Pulmonary artery endothelial cell (primary cell): ENCODE measurements at places on chromosomes 7 and 10.

GRCh38 chr10:117502421-117503243 is 39.9 kb upstream of the EMX2 start:
- no peak for DNase-seq

DNA sequence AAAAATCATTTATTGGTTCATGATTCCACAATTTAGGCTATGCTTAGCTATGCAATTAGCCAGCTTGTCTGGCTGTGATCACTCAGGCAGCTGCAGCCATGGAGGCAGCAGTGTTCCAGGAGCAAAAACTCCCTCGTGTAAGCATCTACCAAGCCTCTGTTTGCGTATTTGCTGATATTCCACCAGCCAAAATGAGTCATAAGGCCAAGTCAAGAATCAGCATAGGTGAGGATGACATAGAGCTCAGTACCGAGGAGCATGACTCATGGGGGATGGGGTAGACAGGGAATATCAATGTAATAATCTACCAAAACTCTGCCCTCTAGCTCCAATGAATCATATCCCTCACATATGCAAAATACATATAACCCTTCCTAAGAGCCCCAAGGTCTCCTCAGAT is 63.3 kb downstream of the IMMP2L start:
- DNase-seq, result no peak

- DNase-seq, result no peak
Measured at GRCh38 chr7:63899691-63900393, 98.8 kb upstream of the ZNF722 start.

- DNase-seq, result no peak
Measured at GRCh38 chr10:34858003-34858402, 42.9 kb upstream of the PARD3 start.

DNA sequence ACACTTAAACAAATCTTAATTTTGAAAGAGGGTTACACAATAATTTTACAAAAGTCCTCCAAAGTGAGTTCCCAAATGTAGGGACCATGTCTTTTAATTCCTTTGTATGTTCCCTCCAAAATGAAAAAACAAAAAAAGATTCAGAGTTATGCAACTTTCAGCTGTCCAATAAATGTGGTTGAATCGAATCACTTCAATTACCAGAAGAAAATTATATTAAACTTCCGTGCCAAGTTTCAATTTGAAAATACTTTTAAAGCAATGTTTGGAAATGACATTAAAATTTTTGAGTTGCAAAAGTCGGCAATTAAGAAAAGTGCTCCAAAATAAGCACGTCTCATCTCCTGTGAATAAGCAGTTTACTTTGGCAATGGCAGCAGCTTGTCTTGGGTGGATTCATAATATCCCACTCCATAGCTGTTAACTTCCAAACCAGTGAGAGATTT is 60.3 kb upstream of the C1GALT1 start:
- DNase-seq, result no peak

- no peak for DNase-seq
Measured at GRCh38 chr10:127734753-127735152, 2.2 kb upstream of the FOXI2 start.

DNA sequence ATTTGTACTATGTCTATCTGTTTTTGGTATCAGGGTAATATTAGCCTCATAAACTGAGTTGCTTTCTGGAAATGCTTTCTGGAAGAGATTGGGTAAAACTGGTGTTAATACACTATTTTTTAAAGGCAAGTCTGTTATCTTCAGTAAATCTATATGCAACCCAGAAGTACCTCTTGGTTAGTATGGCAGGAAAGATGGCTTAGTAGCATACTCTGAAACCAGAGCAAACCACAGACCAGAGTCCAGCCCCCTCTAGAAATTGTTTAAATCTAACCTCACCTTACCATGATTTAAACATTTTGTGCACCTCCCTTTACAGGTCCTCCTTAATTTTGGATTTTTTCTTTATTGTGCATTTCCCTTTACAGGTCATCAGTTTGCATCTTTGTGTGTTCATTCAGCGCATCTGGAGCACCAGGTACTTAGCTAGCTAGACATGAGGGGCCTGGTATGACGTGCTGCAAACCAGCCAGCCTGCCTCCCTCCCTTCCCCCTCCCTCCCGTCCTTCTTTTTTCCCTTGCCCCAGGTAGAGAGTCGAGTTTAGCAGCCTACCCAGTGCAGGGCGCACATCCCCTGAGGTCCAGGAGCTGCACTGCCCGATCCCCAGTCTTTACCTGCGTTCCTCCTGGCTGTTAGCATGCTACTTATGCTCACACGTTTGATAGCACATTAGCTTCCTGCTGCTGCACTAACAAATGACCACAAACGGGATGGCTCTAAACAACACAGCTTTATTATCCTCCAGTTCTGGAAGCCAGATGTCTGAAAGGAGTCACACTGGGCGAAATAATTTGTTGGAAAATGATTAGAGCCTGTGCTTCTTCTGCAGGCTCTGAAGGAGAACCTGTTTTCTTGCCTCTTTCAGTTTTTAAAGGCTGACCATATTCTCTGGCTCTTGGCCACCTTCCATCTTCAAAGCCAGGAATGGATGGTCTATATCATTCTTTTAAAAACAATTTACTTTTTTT is 299.9 kb upstream of the HABP2 start:
- no peak for DNase-seq

DNA sequence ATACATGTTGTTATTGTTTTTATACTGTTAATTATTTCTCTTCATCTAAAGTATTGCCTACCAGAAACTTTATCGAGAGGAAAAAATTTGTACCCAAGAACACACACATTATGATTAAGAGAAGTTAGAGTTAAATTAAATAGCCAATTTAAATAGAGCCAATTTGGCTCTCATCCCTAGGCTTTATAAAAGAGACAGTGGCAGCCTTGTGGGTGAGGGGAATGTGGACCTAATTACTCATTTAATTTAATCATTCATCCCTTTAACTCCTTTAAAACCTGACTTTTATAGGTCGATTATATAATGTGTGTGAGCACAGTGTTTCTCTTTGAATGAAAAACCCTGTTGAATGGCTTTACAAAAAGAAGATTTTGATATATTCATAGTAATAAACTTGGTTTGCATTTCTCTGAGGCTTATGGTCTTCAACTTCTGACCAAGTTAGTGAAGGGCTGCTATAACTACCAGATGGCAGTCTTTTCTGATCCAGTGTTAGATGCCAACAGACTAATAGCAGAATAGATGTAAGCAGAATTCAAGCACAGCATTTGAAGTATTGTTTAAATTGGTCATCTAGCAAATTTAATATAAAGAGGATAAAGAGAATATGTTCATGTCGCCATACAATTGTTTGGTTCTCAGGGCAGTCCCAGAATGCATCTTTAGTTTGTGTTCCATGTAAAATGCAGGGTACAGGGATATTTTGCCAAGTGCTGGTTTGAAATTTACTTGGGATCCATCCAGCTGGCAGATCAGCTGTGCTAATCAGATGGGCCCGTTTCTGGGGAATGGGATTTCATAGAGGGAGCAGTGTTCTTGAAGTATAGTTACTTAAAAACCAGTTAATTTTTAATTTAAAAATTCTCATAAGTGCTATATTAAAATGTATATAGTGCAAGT is 25.3 kb downstream of the ADD3 start:
- DNase-seq, result no peak

- DNase-seq, result peak; percentile 40
Measured at GRCh38 chr7:101815826-101816594, 1.4 kb upstream of the CUX1 start.

- DNase-seq, result peak; percentile 52
Measured at GRCh38 chr10:14801723-14802122, 27.0 kb upstream of the FAM107B start.

DNA sequence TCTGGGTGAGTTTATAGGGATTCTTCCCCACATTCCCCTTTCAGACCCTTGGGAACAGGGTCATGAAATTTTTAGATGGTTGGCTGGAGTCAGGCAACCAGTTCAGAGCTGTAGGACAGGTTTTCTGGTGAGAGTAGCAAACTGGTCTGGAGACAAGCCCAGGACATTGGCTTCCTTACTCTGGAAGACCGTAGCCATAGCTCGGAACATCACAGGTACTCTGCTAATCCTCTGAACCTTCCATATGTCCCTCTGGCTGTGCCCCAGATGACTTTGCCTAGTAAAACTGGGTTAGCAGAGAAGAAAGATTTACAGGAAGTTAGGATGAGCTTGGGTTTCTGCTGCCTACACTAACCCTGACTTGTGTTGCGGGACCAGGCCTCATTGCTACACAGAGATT is 104.5 kb upstream of the MKLN1 start:
- no peak for DNase-seq

DNA sequence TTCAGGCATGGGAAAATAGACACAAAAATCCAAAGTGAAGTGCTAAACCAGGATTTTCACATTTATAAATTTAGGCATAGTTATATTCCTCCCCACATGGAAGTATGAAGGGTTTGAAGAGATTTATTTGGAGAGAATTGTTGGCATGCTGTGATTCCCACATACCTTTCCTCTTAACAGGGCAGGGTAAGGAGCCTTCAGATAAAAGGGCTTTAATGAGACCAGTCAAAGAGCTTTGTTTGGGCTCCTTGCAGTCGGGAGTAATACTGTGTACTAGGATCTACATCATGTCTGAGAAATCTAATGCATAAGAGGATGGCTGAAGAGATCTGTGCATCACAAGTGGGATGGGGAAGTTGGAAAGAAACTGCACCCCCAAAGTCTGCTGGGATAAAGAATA is 140.8 kb upstream of the PTN start:
- no peak for DNase-seq

DNA sequence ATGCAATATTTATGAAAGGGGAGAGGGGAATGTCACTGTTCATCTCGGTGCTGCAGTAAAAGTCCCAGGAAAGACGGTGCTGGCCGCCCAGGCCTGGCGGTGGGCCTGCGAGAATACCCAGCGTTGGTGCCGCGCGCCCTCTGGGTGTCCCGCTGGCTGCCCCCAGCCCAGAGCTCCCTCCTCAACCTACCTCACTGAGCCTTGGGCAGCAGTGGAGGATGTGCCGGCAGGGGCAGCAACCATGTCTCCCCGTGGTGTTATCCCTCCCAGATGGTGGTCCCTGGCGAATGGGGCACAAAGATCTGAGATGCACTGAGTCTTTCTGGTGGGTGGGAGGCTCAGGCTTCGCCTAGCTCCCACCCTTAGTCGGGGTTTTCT is 9.5 kb upstream of the TLX1 start:
- no peak for DNase-seq

- no peak for DNase-seq
Measured at GRCh38 chr10:51312817-51313216, 238.5 kb downstream of the PRKG1 start.

GRCh38 chr7:98066934-98067507 is 39.6 kb upstream of the LMTK2 start:
- no peak for DNase-seq

GRCh38 chr7:129561677-129562359 is 49.7 kb upstream of the NRF1 start:
- DNase-seq, result no peak

GRCh38 chr7:24038993-24039392 is 245.0 kb upstream of the NPY start:
- DNase-seq, result no peak

- DNase-seq, result no peak
Measured at GRCh38 chr10:98323221-98324164, 55.5 kb upstream of the LOXL4 start.

GRCh38 chr10:74922921-74923320 is 96.5 kb downstream of the KAT6B start:
- DNase-seq, result no peak

DNA sequence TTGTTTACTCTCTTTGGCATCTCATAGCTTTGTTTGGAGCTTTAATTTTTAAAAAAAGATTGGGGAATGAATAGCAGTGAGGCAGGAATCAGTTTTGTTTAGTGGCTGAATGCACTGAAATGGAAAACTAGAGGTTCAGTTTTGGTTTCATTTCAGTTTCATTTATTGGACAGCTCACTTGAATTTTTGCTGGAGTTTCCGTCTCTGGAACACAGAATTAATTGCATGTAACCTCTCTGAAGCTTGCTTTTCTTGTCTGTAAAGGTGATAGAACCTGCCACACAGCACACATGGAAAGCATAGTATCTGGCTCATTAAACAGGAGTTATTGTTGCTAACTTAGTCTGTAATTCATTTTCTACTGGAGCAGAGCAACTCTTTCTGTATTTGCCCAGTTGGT is 7.1 kb downstream of the GRM8 start:
- no peak for DNase-seq

- DNase-seq, result peak; percentile 45
Measured at GRCh38 chr10:15461353-15462108, 90.4 kb upstream of the FAM171A1 start.

GRCh38 chr7:92769394-92769699 is 67.0 kb downstream of the CDK6 start:
- no peak for DNase-seq

- DNase-seq, result no peak
Measured at GRCh38 chr7:149295481-149295850, 33.5 kb downstream of the ZNF783 start.

GRCh38 chr10:11861341-11861740 is 38.2 kb downstream of the PROSER2 start:
- DNase-seq, result no peak

GRCh38 chr10:60098677-60099601 is 192.6 kb upstream of the CCDC6 start:
- DNase-seq, result no peak

- DNase-seq, result no peak
Measured at GRCh38 chr10:62005687-62006086, 104.2 kb downstream of the ARID5B start.

GRCh38 chr10:59456199-59456598 is 93.8 kb upstream of the FAM13C start:
- no peak for DNase-seq

DNA sequence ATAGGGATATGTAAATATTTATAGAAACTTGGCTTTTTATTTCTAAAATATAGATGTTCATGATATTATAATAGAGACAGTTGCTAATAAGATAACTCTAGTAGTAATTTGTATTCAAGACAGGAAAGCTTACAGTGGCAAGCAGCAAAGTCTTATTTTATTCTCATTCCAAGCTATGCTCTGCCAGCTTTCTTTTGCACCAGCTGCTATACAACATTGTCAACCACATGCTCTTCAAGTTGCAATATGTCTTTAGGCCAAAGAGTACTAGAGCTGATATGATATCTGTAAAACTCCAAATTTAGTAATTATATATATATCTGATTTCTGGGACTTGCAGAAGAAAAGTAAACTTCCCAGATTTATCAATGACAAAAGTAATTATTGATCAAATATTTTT is 350.1 kb downstream of the HGF start:
- no peak for DNase-seq

DNA sequence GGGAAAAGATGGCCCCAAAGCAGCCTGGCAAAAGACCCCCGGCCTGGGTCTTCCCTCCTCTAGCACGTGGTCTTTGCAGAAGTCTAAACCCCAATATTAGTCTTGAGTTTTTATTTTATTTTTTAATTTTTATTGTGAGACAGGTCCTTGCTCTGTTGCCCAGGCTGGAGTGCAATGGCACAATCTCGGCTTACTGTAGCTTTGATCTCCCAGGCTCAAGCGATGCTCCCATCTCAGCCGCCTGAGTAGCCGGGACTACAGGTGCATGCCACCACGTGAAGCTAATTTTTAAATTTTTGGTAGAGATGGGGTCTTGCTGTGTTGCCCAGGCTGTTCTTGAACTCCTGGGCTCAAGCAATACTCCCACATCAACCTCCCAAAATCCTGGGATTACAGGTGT is 40.3 kb upstream of the MXI1 start:
- no peak for DNase-seq
